Stimulated activated CD8-positive, alpha-beta memory T cell treated with anti-CD3 and anti-CD28 coated beads, Interleukin-12 subunit alpha, Interleukin-12 subunit beta, amount 100 ng/mL, for 1 hour (primary cell): ENCODE measurements at places on chromosomes 11 and 22.

DNA sequence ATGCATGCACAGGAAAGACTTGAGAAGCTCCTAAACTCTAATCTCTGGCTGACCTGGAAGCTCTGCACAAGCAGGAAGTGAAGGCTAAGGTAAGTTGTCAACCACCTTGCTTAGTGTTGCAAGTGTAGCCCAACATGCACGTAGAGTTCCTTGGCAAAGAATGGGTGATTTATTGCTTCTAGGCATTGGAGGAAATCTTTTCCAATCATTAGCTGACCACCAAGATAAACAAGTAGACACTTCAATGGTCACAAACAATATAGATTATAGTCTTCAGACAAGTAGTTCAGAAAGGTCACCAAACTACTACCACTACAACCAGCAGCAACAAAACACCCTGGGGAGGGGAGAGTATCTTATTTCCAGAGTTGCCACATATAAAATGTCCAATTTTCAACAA is 105.6 kb downstream of the STK33 start:
- no peak for DNase-seq

DNA sequence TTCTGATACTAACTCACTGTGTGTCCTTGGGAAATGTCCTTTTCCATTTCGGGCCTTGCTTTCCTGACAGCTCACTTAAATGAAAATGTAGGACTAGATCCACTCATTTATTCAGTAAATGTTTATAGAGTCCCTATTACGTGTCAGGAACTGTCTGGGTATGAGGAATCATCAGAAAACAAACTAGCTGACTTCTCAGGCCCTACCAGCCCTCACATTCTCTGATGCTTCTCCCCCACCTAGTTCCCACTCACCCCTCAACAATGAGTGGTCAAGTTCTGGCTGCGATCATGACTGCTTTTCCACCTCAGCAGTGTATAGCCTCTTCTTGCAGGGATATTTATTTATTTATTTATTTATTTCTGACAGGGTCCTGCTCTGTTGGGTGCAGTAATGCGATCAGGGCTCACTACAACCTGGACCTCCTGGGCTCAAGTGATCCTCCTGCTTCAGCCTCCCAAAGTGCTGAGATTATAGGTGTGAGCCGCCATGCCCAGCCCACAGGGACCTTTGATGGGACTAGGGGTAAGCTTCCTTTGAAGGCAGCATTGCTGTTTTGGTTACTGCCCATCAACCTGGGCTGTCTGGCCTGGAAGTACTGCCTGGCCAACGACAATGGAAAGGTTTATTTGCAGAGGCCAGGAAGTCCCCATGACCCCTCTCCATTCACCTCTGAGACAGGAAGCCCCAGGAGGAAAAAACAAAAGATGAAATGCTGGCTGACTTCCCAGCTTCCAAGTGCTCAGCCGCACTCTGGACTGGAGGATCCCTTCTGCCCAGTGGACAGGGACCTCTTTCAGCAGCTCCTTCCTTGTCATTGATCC is 33.1 kb upstream of the POLD3 start:
- no peak for DNase-seq

- no peak for DNase-seq
Measured at GRCh38 chr11:64631675-64632074, 40.7 kb downstream of the SLC22A12 start.

DNA sequence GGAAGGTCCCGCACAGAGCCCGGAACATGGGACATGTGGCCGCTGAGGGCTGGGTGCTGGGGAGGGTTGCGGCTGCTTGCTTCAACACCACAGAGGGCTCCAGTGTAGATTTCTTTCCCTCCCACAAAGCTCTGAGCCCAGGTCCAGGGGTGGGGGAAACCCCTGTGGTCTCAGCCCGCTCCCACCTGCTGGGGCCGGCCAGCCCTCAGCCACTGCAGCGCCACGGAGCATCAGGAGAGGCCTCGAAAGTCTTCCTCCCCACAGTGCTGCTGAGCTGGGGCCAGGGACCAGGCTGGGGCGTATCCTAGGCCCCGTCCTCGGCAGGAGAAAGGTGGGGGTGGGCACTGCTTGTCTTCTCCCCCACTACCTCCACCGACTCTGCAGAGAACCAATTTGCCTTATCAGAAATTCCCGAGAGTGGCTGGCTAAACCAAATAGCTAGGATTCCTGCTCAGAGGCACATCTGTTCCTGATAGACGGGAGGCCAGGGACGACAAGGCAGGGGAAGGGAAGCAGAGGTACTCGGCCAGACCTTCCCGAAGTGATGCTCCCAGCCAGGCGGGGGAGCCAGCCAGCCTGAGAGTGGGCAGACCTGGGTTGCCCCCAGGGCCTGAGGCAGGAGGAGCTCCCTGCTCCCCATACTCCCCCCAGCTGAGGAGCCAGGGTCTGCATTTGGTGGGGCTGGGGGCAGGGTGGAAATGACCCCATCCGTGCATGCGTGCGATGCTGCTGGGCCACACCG is 18.7 kb downstream of the IGF2 start:
- DNase-seq, result no peak

GRCh38 chr11:78742430-78742829 is 167.8 kb upstream of the NARS2 start:
- no peak for DNase-seq

DNA sequence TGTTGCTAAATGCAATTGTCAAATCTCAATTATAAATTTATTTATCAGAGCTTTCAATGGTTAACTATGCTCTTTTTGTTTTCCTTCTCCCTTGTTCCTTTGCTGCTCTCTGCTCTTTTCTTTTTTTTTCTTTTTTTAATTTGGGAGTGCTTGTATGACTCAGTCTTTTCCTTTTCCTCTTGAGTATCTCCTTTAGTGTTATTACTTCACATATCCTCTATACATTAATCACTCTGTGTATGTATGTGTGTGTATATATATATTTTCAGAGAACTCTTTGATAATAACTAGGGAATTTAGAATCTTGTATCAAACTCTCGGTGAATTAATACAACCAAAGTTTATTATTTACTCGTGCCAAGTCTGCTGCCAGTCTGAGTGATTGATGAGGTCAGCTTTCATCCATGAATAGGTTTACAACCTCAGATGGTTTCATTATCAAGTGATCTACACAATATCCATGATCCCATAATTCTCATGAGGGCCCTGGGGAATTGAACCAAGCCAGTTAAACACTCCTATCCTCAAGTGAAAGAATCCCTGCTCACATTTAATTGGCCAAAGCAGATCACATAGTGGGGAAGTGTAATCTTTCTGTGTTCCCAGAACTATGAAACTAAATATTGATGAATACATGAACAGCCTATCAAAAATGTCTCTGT is 743.4 kb upstream of the CNTN5 start:
- no peak for DNase-seq

- no peak for DNase-seq
Measured at GRCh38 chr11:36722421-36722820, 124.4 kb upstream of the RAG2 start.

DNA sequence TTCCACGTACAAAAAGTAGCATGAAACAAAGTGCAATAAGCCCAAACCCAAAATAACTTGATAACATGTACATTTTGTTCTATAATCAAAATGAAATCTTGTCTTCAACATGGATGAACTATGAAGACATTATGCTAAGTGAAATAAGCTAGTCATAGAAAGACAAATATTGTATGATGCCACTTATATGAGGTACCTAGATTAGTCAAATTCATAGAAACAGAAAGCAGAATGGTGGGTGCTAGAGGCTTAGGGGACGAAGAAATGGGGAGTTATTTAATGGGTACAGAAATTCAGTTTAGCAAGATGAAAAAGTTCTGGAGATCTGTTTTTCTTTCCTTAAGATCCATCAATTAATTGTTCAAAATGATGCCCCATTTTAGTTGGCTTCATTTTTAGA is 7.5 kb downstream of the PGM2L1 start:
- DNase-seq, result no peak

DNA sequence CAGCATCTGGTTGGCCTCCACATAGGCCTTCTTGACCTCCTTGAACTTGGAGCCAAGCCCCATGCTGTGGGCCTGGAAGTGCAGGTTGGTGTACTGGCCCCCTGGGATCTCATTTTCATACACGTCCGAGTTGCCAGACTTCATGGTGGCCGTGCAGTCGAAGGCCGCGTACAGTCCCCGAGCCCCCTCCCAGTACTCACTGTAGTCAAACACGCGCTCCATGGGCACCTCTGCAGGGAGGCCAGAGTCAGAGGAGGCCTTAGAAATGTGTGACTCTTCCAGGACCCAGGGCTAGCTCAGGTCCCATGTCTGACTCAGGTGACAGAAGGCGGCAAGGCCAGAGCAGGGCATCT is 6.7 kb upstream of the LRFN4 start:
- no peak for DNase-seq

- DNase-seq, result no peak
Measured at GRCh38 chr11:126824035-126824607, 176.4 kb downstream of the KIRREL3 start.

GRCh38 chr22:23220485-23221350 is 40.4 kb downstream of the BCR start:
- DNase-seq, result no peak

- DNase-seq, result no peak
Measured at GRCh38 chr22:46107753-46108563, 42.4 kb upstream of the PPARA start.

- no peak for DNase-seq
Measured at GRCh38 chr11:81135570-81135969, 1598.1 kb downstream of the FAM181B start.

- DNase-seq, result no peak
Measured at GRCh38 chr22:30743257-30744020, 48.8 kb downstream of the OSBP2 start.

DNA sequence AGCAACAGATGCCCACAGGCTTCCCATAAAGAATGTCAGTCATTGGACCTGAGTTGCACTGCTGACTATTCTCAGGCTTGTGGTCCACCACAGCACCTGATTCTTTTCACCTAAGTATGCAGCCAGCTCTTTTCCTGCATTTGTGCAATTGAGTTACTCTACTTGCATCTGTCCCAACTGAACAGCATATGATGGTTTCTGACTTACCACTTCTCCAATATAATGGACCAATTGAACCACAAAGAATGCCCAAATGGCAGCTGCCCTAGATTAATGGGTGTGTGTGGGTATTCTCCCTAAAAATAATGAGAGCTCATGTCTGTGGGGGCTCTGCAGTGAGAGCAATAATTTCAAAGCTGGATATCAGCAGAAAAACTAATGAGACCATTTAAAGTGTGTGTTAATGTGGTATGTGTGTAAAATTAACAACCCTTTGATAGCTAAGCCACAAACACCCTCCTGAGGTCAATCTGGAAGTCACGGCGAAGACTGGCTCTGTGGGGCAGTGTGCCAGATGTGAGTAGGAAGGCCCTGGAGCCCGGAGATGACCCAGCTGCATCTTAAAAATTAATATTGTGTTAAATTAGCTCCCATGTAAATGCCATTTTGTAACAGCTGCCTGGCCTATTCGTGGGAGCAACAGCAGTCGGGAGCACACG is 43.8 kb downstream of the SC5D start:
- DNase-seq, result no peak

DNA sequence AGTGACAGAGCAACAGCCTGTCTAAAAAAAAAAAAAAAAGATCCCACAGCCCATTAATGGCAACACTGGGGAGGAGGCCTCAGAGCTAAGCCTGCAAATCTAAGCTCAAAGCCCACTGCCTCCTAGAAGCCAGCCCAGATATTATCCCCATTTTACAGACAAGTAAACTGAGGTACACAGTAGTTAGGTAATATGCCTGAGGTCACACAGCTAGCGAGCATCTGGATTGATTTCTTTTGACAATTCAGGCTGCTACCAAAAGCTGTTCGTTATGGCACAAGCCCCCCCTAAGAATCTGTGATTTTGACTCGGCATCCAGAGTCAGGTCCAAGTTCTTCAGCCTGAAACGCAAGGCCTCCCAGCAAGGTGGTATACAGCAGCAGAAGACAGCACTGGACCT is 13.7 kb downstream of the ELFN2 start:
- DNase-seq, result no peak

GRCh38 chr22:46749682-46750529 is 11.9 kb upstream of the CERK start:
- DNase-seq, result no peak

DNA sequence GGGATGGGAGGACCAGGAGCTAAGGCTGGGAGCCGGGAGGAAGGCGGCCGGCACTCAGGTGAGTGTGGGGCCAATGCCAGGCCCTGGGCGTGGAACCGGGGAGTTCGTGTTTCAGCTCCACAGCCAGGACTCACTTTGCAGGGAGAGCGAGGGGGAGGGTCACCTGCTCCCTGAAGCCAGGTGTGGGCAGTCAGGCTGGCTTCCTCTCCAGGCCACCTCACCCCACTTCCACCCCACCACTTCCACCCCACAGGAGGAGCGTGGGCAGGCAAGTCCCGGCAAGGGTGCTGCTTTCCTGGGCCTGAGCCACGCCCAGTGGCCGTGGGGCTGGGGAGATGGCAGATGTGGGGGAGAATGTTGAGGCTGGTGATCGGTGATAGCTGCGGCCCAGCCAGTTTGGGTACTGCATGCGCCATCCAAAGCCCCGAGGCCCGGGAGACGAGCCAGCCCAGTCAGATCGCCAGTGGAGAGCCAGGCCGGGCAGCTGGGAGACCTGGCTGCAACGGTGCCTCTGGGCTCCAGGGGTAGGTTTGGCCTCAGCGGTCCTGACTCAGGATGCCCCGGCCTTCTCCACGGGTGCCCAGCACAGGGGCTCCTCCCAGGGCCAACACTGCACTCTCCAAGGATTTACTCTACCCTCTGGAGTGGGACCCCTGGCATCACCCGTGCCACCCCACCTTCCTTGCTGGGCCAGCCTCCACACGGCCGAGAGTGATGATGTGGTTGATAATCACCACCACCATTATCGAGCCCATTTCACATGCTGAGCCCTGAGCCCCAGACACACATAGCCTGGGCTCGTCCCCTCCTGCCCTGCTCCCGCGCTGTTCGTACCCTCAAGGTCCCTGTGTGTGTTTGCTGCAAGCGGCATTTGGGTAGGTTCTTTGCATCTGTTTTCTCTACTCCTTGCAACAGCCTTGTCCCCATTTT is 93.8 kb downstream of the WNT7B start:
- DNase-seq, result no peak

DNA sequence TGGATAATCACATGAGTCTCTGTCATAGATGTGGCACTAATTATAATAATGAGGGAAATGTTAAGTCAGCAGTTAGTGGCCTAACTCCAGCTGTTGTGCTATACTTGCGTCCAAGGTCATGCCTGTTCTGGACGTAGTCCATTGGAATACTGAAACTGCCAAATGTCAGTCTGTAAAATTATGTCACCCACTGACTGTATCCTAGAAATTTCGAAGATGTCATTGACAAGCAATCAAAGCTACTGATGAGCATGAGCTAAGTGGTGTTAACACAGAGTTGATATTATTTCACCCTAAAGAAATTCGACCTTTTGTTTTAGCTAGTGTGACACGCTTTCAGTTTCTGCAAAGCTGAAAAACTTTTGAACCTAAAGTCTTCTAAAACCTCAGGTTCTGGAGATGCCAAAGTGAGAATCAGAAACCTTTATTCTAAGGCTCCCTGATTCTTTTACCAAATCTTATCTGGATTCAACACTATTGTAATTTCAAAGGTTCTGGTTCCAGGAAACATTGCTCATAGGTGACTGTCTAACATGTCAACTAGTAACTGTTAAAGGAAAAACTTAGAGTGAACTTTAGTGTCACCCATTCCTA is 14.9 kb upstream of the ME3 start:
- DNase-seq, result no peak

DNA sequence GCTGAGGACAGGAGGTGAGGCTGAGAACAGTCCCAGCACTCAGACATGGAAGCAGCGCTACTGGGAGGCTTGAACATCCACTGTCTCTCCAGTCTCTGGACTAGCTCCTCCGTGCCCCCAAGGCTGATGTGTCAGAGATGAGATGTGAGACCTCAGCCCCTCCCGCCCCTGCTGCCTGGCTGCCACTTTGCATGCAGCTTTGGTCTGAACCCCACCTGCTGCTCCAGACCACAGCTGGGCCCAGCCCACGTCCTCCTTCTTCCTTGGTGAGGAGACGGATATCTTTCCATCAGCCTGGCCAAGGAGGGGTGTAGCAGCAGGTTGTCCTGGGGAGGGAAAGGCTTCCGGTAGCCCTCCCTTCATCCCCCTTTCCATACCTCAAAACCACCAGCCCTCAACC is 148.0 kb upstream of the B3GAT1 start:
- DNase-seq, result no peak
